WTC11 (cell line): ENCODE measurements at places on chromosomes 4 and X. TPM values are rescaled to one million over a fixed set of nuclear protein-coding genes. Genes with fewer than 3 reads are reported as not detected.

DNA sequence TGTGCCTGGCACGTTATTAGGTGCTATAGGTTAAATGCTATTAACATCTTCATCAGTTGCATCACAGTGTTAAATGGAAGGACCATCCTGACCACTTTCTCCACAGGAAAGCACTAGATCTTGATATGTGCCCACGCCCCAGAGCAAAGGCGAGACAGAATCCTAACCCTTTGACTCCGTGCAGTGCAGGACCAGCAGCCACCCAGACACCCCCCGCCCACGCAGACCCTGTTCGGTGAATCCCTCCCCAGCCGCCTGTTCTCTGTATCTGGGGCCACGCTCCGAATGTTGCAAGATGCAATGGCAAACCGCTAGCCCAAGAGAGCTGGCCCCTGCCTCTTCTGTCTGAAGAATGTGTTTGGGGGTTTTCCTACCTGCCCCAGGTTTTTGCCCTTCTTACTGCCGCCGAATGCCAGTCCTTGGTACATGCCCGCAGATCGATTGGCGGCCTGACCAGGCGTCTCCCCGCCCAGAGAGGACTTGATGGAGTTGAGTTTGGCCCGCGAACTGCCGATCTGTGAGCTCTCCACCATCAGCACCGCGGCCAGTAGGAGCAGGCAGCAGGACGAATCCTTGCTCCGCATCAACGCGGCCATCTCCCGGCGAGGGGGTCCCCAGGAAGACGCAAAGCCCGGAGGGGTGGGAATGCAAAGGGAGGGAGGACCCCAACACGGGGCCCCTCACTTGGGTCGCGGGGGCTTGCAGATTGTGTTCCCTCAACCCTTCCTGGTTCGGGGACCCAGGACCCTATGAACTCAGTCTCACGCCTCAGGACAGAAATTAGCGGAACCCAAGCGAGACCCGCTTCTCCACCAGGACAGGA lies 906 bp downstream of the DKK2 start:
- DNase-seq: peak; percentile 49

DNA sequence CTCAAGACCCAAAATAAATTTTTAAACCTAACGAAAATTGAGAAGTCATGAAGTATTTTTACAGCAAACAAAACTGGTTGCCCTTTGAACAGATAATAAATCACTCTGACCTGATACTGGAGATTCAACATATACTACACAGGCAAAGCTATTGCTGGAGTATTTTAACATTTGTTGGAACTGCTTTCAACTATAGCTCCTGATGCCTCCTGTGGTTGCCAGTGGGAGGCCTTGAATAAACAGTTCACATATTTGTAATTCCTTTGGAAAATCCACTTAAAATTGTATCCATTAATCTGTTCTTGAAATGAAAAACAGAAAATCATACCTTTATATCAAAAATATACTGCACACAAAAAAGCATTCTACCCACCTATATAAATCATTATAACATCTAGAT lies 605.1 kb downstream of the KCTD8 start:
- no peak for DNase-seq

DNA sequence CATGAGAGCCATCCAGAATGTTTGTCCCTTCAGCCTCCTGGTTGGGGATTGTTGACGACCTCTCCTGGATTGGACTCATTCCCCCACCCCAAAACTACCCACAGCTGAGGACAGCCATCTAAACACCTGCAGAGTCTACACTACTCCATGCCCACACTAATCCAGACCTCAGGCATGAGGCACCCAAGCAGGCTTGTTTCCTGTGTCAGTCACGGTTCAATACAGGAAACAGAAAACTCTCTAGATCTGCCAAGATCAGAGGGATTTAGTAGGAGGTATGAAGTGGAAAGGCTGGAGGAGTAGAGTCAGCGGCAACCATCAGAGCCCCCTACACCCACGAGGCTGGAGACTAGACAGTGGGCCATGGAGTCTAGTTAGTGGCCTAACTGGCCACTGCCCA lies 37.7 kb downstream of the HAND2 start:
- no peak for DNase-seq

- no peak for DNase-seq
Observed at GRCh38 chr4:185672618-185673017, 137.3 kb upstream of the PDLIM3 start.

- no peak for DNase-seq
Observed at GRCh38 chrX:48785540-48786214, 713 bp upstream of the GATA1 start.

DNA sequence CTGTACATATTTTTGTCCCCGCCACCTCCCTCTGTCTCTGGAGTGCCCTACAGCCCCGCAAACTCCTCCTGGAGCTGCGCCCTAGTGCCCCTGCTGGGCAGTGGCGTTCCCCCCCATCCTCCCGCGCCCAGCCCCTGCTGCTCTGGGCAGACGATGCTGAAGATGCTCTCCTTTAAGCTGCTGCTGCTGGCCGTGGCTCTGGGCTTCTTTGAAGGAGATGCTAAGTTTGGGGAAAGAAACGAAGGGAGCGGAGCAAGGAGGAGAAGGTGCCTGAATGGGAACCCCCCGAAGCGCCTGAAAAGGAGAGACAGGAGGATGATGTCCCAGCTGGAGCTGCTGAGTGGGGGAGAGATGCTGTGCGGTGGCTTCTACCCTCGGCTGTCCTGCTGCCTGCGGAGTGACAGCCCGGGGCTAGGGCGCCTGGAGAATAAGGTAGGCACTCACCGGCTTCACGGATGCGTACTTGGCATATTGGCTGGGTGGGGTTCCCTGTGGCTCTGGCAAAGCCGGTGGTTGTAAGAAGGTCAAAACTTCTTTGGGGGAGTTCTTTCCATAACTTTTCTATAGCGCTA lies 653 bp downstream of the HHIP start:
- DNase-seq: peak; percentile 19

GRCh38 chrX:122046226-122046625 lies 998.8 kb downstream of the GLUD2 start:
- DNase-seq: no peak

Gene ACOX3
- 10.6 to 10.7 TPM (median 10.6 TPM) in 3 replicates for total RNA-seq

Gene MTM1
- total RNA-seq: 7.6 to 10.4 TPM (median 8.6 TPM) in 3 replicates

Gene HSFX4
- not detected in 3 replicates for total RNA-seq

Gene ATP2B3
- total RNA-seq: 0.28 to 0.32 TPM (median 0.30 TPM) in 3 replicates
